Activated naive CD8-positive, alpha-beta T cell treated with anti-CD3 and anti-CD28 coated beads, Interleukin-2, amount 10 ng/mL, durations not matched to agents 7 days and 5 days (primary cell): ENCODE measurements at places on chromosomes 1 and 21.

DNA sequence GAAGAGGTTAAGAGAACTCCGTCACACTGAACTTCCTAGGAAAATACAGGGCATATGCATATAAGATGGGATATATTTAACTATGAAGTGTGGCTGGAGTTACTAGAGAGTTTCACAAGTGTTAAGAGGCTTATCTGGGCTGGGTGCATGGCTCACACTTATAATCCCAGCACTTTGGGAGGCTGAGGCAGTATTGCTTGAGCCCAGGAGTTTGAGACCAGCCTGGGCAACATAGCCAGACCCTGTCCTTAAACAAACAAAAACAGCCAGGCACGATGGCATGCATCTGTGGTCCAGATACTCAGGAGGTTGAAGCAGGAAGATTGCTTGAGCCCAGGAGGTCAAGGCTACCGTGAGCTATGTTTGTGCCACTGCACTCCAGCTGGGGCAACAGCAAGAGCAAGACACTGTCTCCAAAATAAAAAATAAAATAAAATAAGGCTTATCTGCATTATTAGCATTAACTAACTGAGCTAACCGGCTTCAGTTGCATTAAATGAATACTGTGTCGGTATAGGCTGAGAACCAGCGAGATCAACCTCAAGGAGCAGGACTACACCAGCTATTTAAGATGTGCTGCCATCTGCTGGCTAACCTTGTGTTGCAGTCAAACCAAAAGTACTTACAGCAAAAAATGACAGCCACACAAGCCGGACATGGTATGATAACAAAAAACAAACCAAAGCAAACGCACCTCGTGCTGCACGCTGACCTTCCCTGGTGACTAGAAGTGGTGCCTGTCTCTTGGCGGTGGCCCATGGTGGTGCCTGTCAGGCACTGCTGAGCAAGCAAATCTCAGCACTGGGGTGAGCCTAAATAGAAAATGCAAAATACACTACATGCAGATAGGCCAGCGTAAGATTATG, 19.7 kb upstream of the RBBP5 start:
- peak; percentile 68 for DNase-seq

DNA sequence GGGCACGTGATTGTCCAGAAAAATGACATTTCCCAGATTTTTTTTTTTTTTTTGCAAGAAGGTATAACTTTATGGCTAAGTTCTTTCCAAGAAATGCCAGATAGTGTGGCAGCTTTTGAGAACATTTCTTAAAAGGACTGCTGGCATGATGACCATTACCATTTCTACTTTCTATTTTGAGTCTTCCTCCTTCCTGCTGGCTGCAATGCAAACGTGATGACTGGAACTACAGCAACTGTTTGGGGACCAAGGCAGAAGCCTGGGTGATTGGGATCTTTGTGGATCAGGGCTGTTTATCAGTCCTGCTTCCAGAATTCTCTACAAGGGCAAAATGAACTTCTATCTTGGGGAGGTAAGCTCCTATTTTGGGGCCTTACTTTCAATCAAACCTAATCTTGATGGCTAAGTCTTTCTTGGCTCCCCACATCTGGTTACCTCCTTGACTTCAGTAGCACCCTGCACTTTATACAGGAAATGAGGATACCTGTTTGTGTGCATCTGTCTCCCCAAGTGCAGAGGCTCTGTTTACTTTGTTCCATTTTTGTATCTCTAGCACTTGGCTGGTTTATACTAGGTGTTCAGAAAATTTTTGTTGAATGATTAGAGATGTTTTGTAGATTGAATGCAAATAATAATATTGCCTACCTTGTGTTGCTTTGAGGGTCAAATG, 3.7 kb upstream of the DDX20 start:
- no peak for DNase-seq

DNA sequence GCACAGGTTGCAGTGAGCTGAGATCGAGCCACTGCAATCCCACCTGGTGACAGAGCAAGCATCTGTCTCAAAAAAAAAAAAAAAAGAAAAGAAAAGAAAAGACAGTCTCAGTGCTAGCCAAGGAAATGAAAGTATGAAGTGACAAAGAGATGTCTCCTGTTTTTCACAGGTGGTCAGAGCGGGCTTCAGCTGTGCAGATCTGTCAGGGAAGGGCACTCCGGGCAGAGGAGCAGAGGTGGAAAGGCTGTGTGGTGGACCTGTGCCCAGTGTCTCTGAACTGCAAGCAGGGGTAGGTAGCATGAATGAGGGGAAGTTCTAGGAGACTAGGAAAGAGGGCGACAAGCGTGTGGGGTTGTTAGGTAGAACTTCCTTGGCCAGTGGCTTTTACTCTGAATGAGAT, 67.5 kb downstream of the CD247 start:
- no peak for DNase-seq

DNA sequence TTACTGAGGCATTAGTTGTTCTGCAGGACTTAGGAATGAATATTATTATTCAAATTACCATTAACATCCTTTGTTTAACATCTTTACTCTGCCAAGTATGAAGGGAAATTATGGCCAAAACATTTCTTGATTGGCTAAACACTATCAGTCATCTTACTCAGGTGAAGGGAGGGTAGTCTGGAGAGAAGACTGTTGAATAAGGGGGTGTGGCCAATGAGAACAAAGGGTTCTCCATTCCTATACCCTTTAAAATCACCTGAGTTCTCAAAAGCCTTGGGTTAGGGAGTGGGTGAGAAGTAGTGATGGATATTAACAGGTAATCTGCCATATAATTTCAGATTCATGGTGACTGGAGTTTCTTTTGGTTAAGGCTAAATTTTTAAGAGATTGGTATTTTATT, 19.3 kb downstream of the CRYZL1 start:
- no peak for DNase-seq

DNA sequence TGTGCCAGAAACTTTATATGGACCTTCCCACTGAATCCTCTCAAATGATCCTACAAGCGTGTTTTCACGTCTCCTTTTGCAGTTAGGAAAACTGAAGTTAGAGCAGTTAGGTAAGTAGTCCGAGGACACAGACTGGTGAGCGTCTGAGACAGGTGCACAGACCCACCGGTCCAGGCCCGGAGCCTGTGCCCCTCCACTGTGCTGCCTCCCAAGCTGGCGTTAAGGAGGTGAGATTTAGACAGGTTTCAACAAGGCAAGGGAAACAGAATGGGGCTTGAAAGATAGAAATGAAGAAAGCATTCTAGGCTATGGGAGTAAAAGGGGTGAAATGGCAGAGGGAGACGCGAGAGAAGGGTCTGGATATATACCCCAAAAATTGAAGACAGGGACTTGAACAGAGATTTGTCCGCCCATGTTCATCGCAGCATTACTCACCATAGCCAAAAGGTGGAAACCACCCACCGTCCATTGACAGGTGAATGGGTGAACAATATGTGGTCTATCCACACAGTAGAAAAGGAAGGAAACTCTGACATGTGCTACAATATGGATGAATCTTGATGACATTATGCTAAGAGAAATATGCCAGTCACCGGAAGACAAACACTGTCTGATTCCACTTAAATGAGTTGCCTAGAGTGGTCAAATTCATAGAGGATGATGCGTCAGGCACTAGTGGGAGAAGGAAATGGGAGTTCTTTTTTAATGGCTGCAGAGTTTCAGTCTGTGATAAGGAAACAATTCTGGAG, 15.7 kb upstream of the PKP1 start:
- DNase-seq = no peak

DNA sequence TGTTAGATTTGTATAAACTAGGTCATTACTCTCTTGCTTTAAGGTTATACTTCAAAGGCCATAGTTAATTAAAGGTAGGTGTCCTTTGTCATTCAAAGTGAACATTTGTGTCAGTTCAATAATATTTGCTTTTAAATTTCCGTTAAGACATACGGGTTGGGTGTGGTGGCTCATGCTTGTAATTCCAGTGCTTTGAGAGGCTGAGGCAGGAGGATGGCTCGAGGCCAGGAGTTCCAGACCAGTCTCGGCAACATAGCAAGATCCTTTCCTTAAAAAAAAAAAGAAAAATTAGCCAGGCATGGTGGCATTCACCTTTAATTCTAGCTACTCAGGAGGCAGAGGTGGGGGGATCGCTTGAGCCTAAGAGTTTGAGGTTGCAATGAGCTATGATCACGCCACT, 80.4 kb downstream of the KIF26B start:
- DNase-seq = no peak

GRCh38 chr1:15400627-15401026, 9.1 kb upstream of the EFHD2 start:
- DNase-seq = no peak

DNA sequence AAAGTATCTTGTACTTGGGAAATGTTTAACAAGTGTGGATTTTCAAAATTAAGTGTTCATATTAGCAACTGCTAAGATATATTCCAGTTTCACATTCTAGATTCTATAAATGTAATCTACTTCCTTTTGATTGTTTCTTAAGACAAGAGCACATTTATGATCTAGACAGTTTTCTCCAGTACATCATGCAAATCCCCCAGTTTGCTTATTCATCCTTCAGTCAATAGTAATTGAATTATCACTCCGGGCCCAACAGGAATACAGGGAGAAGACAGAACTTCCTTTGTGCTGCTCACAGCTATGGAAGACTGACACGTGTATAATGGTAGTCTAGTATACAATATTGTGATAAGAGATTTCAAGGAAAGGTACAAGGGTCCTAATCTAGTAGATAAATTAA, 14.5 kb downstream of the PLA2G4A start:
- DNase-seq = no peak

DNA sequence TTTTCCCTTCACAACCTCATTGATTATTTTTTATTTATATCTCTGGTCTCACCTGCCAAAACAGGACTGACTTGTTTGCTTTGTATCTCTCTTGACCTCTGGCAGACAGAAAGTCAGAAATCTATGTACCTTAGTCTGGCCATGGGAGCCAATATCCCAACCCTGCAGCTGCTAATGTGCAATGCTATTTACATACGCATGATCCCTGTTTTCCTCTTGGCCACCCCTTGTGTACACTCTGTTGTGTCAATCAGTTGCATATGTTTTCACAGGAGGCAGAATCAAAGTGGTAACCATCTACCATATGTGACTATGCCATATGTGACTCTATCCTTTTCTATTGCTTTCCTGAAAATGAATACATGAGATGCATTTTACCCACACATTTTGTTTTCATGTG, 688.8 kb downstream of the PLA2G4A start:
- no peak for DNase-seq

- no peak for DNase-seq
Measured at GRCh38 chr1:77817368-77818209, 38.1 kb downstream of the MIGA1 start.

DNA sequence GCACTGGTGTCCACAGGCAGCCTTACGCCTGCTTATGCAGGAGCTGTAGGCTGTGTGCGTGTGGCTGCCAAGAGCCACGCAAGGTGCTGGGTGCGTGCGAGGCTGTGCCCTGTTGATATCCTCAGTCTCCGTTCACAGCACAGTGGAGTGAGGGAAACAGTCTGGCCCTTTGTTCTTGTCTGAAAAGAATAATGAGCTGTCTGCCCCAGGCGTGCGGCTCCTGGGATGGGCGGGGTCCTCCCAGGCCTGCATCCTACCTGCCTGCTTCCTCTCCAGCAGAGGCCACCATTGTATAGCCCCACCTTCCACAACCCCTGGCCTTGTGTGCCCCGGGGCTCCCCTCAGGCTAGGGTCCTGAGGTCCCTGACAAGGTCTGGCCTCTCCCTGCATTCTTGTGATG, 47.0 kb upstream of the KDM4A start:
- DNase-seq = no peak

GRCh38 chr1:155649676-155650075, 38.9 kb downstream of the YY1AP1 start:
- no peak for DNase-seq

- DNase-seq = peak; percentile 36
Measured at GRCh38 chr1:10795276-10796021, 997 bp downstream of the CASZ1 start.

GRCh38 chr1:242454262-242455051, 70.0 kb downstream of the PLD5 start:
- no peak for DNase-seq

DNA sequence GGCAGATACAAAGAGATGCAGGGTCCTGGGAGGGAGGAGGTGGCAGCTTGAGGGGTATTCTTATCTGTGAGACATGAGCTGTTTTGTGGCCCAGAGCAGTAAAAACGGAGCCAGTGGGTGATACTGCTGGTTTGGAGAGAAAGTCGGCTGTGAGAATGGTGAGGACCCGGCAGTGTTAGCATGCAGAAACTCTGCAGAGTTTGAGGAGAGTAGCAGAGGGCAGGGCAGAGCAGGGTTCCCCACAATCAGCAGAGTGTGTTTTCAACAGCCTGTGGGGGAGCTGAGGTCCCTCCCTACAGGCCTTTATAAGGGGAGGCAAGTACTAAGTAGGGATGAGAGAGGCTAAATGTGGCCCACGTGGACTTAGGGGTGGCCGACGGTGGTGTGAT, 423 bp downstream of the SLAMF8 start:
- DNase-seq = no peak

DNA sequence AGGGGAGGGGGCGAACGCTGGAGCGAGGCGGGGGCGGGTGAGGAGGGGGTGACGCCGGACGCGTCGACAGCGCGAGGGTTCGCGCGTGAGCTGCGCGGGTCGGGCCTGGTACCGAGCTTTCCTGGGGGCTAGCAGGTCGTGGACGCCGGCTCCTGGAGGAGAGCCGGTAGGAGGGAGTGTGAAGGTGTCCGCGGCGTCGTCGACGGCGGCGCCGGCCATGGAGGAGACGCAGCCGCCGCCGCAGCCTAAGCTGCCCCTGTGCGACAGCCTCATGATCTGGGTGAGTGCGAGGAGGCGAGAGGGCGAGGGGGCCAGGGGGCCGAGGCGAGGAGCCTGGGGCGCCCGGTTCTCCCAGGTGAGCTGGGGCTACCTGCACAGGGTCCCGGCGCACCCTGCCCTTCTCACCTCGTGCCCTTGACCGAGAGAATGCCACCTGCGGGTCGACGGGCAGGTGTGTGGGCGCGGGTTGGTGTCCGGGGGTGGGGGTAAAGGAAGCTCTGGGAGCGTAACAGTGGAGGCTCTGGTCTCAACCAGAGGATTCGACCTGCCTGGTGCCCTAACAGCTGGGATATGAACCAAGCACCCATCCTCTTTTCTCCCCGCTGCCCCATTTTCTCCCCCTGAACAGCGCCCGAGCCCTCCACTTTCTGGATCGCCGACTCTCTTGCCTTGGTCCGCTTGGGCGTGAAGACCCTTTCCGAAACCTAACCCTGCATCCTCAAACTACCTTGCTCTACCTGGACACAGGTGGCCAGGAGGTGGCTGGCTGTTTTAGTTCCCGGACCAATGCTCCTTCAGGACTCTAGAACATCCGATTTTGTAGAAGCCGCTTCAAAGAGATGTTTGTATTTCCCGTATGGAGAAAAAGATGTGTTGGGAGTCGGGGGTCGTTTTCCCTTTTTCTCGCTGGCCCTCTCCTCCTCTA, at the start of gene HOOK1:
Gene HOOK1, plus strand, starts transcription at position 49 of the 925 bp plus-strand sequence. Its CDS starts 169 bp downstream, at position 218.
- DNase-seq = no peak

DNA sequence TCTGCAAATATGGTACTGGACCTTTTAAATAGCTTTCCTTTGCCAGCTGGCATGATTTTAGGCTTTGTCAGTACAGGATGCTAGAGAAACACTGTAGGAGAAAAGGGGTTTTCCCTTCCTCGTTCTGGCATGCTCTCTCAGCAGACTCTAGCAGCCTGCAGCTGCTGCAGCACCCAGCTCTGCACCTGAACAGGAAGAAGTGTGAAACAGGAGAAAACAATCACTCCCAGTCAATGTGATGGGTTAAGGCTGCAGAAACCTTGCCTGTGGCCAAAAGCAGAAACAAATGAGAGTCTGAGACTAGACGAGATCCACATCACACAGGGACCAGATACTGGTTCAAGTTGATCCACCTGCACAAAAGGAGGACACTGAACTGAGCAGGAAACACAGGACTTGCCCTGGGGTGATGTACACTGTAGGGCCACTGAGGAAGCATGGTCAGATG, 21.2 kb downstream of the OVGP1 start:
- peak; percentile 41 for DNase-seq

- no peak for DNase-seq
Measured at GRCh38 chr1:2274929-2275475, 46.9 kb downstream of the SKI start.
